SK-MEL-5 (cell line): ENCODE measurements at places on chromosomes 12 and 14. TPM values are rescaled to one million over a fixed set of nuclear protein-coding genes. Genes with fewer than 3 reads are reported as not detected.

DNA sequence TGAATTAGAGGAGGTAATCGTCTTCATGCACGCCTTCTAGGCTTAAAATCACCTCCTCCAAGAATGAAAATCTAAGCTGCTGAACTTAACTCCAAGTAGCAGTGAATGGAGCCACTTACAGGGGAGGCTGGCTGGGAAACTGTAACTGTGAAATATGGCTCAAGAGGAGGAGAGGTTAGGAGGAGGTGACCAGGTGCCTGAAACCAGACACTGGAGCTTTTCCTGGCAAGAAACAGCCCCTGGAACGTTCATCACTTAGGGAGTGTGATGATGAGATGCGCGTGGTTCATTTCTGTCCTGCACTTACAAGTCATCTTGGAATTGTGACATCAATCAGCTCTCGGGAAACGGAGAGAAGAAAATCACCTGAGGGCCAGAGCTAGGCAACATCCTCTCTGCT, 62.3 kb upstream of the TMEM132C start:
- no peak for DNase-seq

- peak; percentile 15 for DNase-seq
These were observed 85.7 kb downstream of the AKAP6 start for GRCh38 chr14:32414808-32415255.

DNA sequence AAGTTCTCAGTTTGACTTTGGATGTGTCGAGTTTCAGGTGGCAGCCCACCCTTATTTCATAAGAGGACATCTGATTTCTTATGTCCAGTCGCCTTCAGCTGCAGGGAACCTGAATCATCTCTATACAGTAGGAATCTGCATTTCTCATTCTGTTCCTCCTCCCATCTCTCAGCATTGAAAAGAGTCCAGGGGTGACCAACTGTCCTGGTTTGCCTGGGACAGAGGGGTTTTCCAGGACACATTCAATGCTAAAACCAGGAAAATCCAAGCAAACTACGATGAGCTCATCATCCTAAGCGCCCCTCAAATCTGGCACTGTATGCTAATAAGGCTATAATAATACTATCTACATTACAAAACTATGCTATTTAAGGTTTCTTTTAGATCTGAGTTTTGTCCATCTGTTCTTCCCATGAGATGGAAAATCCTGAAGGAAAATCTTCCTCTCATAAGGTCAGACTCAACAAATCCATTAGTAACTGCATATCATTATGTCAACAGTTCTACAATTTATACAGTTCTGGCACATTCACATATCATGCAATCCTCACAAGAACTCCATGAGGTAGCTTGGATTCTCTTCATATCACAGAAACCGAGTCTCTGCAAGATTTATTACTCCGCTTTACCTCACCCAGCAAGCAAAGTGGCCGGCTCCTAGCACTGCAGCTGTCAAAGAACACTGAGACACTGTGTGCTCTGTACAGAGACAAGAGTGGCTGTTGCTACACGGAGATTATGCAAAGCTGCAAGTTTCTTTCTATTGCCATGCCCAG, 15.6 kb upstream of the CALM1 start:
- DNase-seq: peak; percentile 43

DNA sequence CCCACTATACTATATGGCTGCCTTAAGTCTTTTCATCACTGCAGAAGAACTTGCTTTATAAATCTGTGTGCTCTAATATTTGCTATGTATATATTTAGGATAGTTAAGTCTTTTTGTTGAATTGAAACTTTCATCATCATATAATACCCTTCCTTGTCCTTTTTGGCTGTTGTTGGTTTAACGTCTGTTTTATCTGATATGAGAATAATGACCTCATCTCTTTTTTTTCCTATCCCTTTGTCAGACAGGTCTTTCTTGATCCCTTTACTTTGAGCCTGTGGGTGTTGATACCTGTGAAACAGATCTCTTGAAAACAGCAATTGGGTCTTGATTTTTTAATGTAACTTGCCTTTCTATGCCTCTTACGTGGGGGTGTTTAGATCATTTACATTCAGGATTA, 316.3 kb downstream of the TMTC2 start:
- no peak for DNase-seq

- DNase-seq: no peak
These were observed 420.9 kb downstream of the PCNX1 start for GRCh38 chr14:71328183-71328582.

GRCh38 chr12:114759635-114760034, 75.7 kb upstream of the TBX3 start:
- no peak for DNase-seq

DNA sequence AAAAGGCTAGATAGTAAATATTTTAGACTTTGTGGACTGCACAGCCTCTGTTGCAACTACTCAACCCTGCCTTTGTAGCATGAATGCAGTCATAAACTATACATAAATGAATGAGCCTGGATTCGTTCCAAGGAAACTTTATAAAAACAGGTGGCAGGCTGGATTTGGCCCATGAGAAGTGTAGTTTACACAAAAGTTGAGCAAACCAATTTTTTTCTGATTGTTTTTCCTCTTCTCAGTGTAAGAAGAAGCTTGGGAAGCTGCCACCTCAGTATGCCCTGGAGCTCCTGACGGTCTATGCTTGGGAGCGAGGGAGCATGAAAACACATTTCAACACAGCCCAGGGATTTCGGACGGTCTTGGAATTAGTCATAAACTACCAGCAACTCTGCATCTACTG, 9.5 kb downstream of the OAS1 start:
- DNase-seq: no peak

- DNase-seq: peak; percentile 56
These were observed 39.6 kb downstream of the DNAH10 start for GRCh38 chr12:123801573-123802178.

- DNase-seq: no peak
These were observed 57.5 kb upstream of the C14orf180 start for GRCh38 chr14:104521816-104522745.

INHBC gene
- total RNA-seq: not detected in 2 replicates
